ENCODE measurements at places on chromosomes 5 and 9. TPM values are rescaled to one million over a fixed set of nuclear protein-coding genes. Genes with fewer than 3 reads are reported as not detected.

ZNF883 gene
- total RNA-seq = 0.49 TPM

ABO gene
- not detected for total RNA-seq

IL9 gene
- 22.7 TPM for total RNA-seq

MEIKIN gene
- total RNA-seq = 0.19 TPM

CCDC152 gene
- total RNA-seq = 13.5 TPM

TMEM215 gene
- not detected for total RNA-seq

TMEM252 gene
- total RNA-seq = not detected

ANXA6 gene
- total RNA-seq = 127 TPM

DNAH5 gene
- not detected for total RNA-seq

DIPK1B gene
- total RNA-seq = 0.72 TPM

LYRM7 gene
- 12.4 TPM for total RNA-seq
